Type B pancreatic cell (in vitro differentiated cells): ENCODE measurements at places on chromosomes 5 and 9. TPM values are rescaled to one million over a fixed set of nuclear protein-coding genes. Genes with fewer than 3 reads are reported as not detected.
A peak's percentile ranks its signal among the peaks of the same experiment; 100 is the strongest.

DNA sequence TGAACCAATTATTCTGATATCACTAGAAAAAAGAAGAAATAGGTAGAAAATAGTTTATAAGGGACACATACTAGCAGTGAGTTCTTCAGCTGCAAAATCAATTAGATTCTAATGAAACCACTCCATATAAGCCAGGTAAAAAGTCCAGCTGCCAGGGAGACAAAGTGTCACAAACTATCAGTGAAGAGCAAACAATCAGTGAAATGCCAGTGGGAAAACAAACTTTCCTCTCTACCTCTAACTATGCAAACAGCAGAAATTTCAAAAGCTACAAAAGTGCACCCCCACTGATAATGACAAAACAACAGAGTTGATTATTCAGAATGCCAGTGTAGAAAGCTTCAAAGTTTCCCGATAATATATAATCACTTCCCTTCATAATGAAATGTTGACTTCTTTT lies 637.2 kb upstream of the ITGA1 start:
- no peaks in the 10 kb centered on the region for H3K4me1 ChIP-seq
- no peak for DNase-seq
- no peaks in the 10 kb centered on the region for H3K27me3 ChIP-seq
- H3K4me3 ChIP-seq = no peak overlapping the region
- no peak overlapping the region for H3K27ac ChIP-seq
- H3K36me3 ChIP-seq = no peaks in the 10 kb centered on the region

Gene MLANA
- total RNA-seq = 12.1 TPM in 1 of 2 replicates, not detected in the other

Gene NIPAL4
- 0.46 and 0.59 TPM in 2 replicates for total RNA-seq

- peaks cover 37% of the 10 kb centered on the region for H3K27me3 ChIP-seq
- H3K4me3 ChIP-seq = no peak overlapping the region
- H3K27ac ChIP-seq = no peak overlapping the region
Observed at GRCh38 chr5:169098331-169099121, 202.4 kb downstream of the SLIT3 start.

GRCh38 chr5:72836810-72837209 lies 20.3 kb downstream of the TNPO1 start:
- no peak overlapping the region for H3K27ac ChIP-seq
- no peak overlapping the region for H3K4me3 ChIP-seq
- peaks cover 28% of the 10 kb centered on the region for H3K4me1 ChIP-seq
- H3K27me3 ChIP-seq = no peaks in the 10 kb centered on the region
- H3K36me3 ChIP-seq = peaks cover 9% of the 10 kb centered on the region

Gene RFESD
- 1.6 and 2.5 TPM in 2 replicates for total RNA-seq

Gene KLHL9
- 29.9 and 33.3 TPM in 2 replicates for total RNA-seq

DNA sequence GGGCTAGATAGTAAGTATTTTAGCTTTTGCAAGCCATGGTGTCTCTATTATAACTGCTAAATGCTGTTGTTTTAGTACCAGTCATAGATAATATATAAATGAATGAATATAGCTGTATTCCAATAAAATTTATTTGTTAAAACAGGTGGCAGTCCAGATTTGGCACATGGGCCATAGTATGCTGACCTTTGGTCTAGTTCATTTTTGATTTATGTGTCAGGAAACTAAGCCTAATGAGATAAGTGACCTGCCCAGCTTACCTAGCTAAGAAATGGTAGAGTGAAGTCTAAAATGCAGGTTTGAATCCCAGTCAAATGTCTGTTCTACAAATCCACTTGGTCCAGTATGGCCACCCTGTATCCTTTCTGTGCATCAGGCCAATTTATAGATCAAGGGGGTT lies 139.3 kb downstream of the ALDH1A1 start:
- no peaks in the 10 kb centered on the region for H3K4me1 ChIP-seq
- H3K4me3 ChIP-seq = no peak overlapping the region
- no peak overlapping the region for H3K27ac ChIP-seq
- no peaks in the 10 kb centered on the region for H3K27me3 ChIP-seq

Gene OBP2B
- not detected in 2 replicates for total RNA-seq

GRCh38 chr5:150349681-150350275 lies 7.7 kb upstream of the TCOF1 start:
- peaks cover 27% of the 10 kb centered on the region for H3K4me1 ChIP-seq
- DNase-seq = no peak
- H3K4me3 ChIP-seq = no peak overlapping the region
- H3K27ac ChIP-seq = no peak overlapping the region

DNA sequence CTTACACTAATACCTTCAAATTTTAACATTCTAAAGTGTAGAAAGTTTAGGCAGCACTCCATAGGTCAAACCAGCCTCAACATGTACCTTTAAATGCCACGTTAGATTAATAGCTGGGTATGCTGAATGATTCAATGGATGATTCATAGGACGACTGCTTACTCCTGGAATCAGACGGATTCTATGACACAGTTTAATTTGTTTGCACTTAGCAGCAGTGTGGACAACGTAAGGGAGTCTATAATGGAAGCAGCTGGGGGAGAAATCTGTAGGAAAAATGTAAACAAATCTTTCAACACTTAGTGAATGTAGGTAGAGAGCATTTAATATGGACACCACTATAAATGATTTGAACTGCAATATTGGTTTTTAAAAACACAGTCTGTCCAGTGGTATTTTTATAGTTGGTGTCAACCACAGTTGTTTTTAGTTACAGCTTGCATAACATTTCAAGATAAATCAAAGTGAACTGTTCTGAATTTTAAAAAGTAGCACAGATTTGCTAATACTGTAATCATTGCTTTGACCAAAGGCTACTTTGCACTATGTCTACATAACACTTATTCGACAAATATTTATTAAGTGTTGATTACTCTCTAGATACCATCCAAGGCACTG lies 701.5 kb upstream of the MEF2C start:
- H3K4me1 ChIP-seq = no peaks in the 10 kb centered on the region
- no peaks in the 10 kb centered on the region for H3K36me3 ChIP-seq
- H3K4me3 ChIP-seq = no peak overlapping the region
- H3K27me3 ChIP-seq = no peaks in the 10 kb centered on the region
- no peak overlapping the region for H3K27ac ChIP-seq
- no peak for DNase-seq

- no peak for DNase-seq
- no peak overlapping the region for H3K27ac ChIP-seq
- H3K4me3 ChIP-seq = no peak overlapping the region
- H3K4me1 ChIP-seq = peaks cover 18% of the 10 kb centered on the region
- no peaks in the 10 kb centered on the region for H3K36me3 ChIP-seq
- peaks cover 14% of the 10 kb centered on the region for H3K27me3 ChIP-seq
Observed at GRCh38 chr5:158529454-158529853, 570.3 kb downstream of the EBF1 start.

- no peaks in the 10 kb centered on the region for H3K36me3 ChIP-seq
- H3K27me3 ChIP-seq = peaks cover 14% of the 10 kb centered on the region
- no peak for DNase-seq
- H3K4me1 ChIP-seq = peaks cover 68% of the 10 kb centered on the region
- H3K27ac ChIP-seq = peak overlapping the region; percentile 42
Observed at GRCh38 chr9:16154521-16155078, 601.8 kb downstream of the CCDC171 start.

Gene LCN10
- total RNA-seq = not detected in 2 replicates

- H3K36me3 ChIP-seq = no peaks in the 10 kb centered on the region
- DNase-seq = no peak
- H3K27me3 ChIP-seq = peaks cover 11% of the 10 kb centered on the region
- no peak overlapping the region for H3K27ac ChIP-seq
- H3K4me1 ChIP-seq = peaks cover 6% of the 10 kb centered on the region
Observed at GRCh38 chr5:133653760-133654049, 41.4 kb upstream of the FSTL4 start.

DNA sequence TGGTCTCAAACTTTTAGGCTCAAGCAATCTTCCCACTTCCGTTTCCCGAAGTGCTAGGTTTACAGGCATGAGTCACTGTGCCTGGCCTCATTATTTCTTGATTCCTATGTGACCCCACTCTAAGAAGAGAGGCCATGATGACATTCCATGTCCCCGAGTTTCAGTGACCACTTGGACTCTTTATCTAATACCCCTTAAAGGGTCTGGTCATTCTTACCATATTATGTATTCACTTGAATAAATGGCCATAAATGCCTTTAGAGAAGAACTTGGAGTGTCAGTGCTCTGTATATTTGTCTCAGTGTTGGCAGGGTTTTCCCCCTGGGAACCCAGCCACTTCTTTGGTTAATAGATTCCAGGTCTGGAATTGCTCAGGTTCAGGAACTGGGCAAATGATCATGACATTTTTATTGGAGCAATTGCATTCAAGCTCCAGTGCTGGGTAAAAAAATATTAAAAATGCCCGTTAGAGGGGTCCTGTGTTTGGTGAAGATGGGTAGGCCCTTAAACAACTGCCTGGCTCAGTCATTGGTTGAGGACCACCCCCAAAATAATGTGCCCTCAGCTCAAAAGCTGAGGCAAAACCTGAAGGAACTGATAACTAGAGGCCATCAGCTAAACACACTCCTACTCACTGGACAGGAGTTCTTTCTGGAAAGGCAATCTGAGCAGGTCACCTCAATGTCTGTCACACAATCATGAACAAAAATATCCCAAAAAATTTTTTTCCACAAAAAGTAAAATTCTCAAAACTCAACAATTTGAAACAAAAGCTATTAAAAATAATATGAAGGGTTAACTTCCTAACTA lies 186.6 kb upstream of the ZNF608 start:
- no peaks in the 10 kb centered on the region for H3K4me1 ChIP-seq
- no peak overlapping the region for H3K4me3 ChIP-seq
- no peak overlapping the region for H3K27ac ChIP-seq

DNA sequence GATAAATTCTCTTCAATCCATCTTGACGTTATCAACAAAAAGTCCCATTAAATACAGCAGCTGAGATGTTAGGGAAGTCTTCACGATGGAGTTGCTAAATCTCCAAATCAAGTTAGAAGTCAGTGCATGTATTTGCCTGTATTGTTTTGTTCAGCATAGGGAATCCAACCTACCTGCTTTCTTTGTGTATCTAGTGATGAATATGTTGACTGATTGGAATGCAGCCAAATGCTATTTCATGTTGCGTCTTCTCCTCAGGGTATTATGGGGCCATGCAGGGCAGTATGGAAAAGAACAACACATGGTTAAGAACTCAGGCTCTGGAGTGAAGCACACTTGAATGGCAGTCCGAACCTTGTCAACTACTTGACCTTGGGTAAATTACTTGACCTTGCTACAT lies 529.5 kb upstream of the ZNF462 start:
- DNase-seq = no peak

DNA sequence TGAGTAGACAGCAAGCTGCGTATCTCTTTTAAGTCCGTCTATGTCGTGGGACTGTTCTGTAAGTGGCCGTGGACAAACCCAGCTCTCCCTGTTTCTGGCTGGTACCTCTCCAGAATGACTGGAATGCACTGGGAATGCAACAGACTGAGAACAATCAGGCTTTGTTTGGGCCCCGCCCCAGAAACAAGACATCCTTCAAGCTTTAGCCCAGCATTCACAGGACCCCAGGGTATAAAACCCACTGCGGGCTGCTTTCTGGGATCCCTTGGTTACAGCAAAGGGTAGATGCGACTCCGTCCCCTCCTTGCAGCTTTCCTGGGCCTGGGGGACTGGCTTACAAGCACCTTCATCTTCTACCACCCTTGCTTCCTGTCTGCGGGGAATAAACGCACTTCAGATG lies 45.6 kb upstream of the SPTLC1 start:
- H3K27ac ChIP-seq = no peak overlapping the region
- no peaks in the 10 kb centered on the region for H3K36me3 ChIP-seq
- no peak overlapping the region for H3K4me3 ChIP-seq

DNA sequence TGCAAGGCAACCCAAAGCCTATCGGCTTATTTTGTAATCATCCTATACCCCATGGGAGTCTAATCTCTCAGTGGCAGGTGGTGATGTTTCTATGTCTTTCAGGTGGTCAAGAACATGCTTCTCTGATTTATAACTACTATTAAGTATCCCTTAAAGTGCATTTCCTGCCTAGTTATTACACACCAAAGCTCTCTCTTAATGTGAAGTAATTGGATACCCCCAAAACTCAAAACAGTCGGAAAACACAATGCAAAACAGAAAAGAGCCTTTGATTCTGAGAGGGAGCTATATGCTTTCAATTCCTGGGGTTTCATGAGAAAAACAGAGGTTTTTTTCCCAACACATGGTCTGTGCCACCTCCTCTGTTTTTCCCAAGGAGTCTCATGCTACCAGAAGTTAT lies 416.4 kb downstream of the CSNK1G3 start:
- H3K27ac ChIP-seq = no peak overlapping the region
- H3K27me3 ChIP-seq = no peaks in the 10 kb centered on the region
- H3K4me3 ChIP-seq = no peak overlapping the region
- no peaks in the 10 kb centered on the region for H3K36me3 ChIP-seq

DNA sequence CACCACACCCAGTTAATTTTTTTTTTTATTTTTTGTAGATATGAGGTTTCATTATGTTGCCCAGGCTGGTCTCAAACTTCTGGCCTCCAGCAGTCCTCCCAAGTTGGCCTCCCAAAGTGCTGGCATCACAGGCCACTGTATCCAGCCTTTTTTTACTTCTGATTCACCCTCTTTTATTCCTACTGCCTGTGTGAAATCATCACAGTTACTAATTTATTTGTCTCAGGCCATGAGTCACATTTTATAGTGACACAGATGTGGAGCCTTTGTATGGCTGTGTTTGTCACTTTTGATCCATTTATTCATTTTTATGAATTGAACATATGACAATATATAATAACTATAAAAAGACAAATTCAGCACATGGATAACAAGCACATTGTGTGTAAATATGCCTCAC lies 67.1 kb upstream of the SNX2 start:
- no peak overlapping the region for H3K27ac ChIP-seq
- H3K4me1 ChIP-seq = no peaks in the 10 kb centered on the region
- H3K4me3 ChIP-seq = no peak overlapping the region
- no peaks in the 10 kb centered on the region for H3K27me3 ChIP-seq
- DNase-seq = no peak
- H3K36me3 ChIP-seq = no peaks in the 10 kb centered on the region

DNA sequence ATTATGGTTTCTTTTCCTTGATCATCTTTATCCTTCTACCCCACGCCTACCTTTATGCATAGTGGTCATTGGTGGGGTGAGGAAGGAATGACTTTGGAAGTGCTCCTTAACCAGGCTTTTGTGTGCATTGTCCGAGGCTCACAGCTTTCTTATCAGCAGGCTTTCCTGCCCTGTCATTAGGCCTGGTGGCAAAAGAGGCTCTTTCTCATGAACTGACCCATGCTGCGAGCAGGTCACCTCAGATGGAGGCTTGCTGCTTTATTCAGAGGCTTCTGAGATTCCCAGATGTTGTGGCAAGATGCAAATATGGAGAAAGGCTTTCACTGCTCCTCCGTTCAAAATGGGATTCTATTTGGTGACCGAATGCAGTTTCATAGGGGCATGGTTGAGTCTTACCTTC lies 57.4 kb upstream of the DMRTA1 start:
- no peak for DNase-seq
- no peak overlapping the region for H3K27ac ChIP-seq
- no peaks in the 10 kb centered on the region for H3K4me1 ChIP-seq
- no peaks in the 10 kb centered on the region for H3K36me3 ChIP-seq
- H3K4me3 ChIP-seq = no peak overlapping the region
